Naive thymus-derived CD8-positive, alpha-beta T cell (primary cell): ENCODE measurements at places on chromosomes 5 and 9. TPM values are rescaled to one million over a fixed set of nuclear protein-coding genes. Genes with fewer than 3 reads are reported as not detected.

DNA sequence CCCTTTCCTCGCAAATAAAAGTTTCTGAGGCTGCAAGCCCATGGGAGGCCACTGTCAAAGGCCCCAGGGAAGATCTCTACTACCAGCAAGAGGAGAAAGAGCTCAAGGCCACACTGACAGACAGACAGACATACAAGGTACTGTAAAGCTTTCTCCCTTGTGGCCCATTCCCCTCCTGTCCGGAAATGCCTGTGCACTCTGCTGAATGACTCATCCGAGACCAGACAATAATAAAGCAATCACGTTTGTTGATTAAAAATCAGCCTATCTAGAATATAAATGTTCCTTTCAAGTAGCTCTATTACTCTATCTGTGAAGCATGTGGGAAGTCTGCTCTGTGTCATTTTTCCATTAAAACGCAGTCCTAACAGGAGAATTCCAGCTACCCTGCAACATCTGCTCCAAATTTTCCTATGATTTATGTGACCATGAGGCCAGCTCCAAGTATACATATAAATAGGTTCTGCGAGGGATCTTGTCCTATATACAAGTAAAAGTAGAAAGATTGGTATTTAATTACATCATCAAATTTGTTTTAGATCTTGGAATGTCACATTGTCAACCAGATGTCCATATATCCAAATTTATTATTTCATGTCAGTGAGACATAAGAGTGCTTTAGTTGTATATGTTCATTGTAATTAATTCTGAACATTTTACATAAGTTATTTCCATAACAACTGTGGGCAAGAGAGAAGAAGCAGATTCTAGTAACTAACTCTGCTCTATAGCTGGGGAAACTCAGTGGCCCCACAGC, 34.7 kb upstream of the TGFBI start:
- no peaks in the 10 kb centered on the region for H3K36me3 ChIP-seq
- no peak for DNase-seq
- no peak overlapping the region for H3K4me3 ChIP-seq
- H3K4me1 ChIP-seq = no peaks in the 10 kb centered on the region
- no peak overlapping the region for H3K27ac ChIP-seq

DNA sequence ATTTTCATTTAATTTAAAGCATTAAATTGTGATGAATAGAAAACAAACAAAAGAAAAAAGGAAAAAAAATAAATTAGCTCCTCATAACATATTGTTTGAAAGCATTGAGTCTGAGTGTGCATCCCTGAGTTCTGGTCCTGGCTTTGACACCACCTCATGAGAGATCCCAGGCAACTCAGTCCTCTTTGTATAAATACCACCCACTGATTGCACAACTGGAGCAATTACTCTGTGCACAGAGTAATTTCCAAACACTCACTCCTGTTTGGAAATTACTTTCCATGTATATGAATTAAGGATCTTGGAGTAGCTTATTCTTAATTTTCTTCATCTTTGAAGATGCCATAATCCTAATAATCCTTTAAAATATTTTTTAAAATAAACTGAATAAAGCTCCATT, 59.4 kb upstream of the C5orf46 start:
- H3K36me3 ChIP-seq = no peaks in the 10 kb centered on the region

The NINJ1 gene
- total RNA-seq = 35.6 TPM

The TSLP gene
- 0.41 TPM for total RNA-seq

- no peaks in the 10 kb centered on the region for H3K4me1 ChIP-seq
- DNase-seq = no peak
- H3K27ac ChIP-seq = no peak overlapping the region
- H3K36me3 ChIP-seq = peaks cover 3% of the 10 kb centered on the region
- peaks cover 3% of the 10 kb centered on the region for H3K27me3 ChIP-seq
These were observed 17.6 kb downstream of the DCANP1 start for GRCh38 chr5:135429301-135430134.

- no peak overlapping the region for H3K27ac ChIP-seq
- peaks cover 20% of the 10 kb centered on the region for H3K36me3 ChIP-seq
- peaks cover 7% of the 10 kb centered on the region for H3K4me1 ChIP-seq
- no peak overlapping the region for H3K4me3 ChIP-seq
- no peaks in the 10 kb centered on the region for H3K27me3 ChIP-seq
- DNase-seq = no peak
These were observed 591.7 kb downstream of the ZNF608 start for GRCh38 chr5:124154714-124155113.

The EIF4E1B gene
- total RNA-seq = not detected

DNA sequence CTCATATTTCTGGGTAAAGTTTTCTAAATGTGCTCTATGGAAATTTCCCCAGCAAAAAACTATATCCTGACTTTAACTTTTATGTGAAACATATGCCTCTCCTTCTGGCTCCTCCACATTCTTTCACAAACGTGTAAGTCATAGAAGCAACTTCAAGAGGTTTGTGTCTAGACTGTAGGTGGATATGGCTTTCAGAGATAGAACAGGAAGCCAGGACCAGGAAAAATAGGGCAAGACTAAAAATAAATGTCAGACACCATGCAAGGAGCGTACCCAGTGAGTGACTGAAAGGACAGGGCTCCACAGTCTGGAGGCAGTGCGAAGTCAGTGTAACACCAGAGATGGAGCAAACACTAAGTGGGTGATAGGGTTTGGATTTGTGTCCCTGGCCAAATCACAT, 240.7 kb downstream of the COX7C start:
- H3K4me1 ChIP-seq = no peaks in the 10 kb centered on the region
- no peak overlapping the region for H3K4me3 ChIP-seq
- DNase-seq = no peak
- H3K27me3 ChIP-seq = peaks cover 8% of the 10 kb centered on the region
- H3K36me3 ChIP-seq = no peaks in the 10 kb centered on the region

- peak overlapping the region; percentile 53 for H3K4me3 ChIP-seq
- H3K27me3 ChIP-seq = no peaks in the 10 kb centered on the region
- peaks cover 8% of the 10 kb centered on the region for H3K4me1 ChIP-seq
- DNase-seq = no peak
These were observed 7.1 kb downstream of the UBAP1 start for GRCh38 chr9:34185778-34186551.

GRCh38 chr9:126849591-126850225, 10.7 kb upstream of the ZBTB34 start:
- no peaks in the 10 kb centered on the region for H3K36me3 ChIP-seq
- H3K4me3 ChIP-seq = no peak overlapping the region
- DNase-seq = no peak
- H3K27me3 ChIP-seq = peaks cover 29% of the 10 kb centered on the region

The PRRX2 gene
- total RNA-seq = not detected

The PLAA gene
- total RNA-seq = 25.1 TPM

DNA sequence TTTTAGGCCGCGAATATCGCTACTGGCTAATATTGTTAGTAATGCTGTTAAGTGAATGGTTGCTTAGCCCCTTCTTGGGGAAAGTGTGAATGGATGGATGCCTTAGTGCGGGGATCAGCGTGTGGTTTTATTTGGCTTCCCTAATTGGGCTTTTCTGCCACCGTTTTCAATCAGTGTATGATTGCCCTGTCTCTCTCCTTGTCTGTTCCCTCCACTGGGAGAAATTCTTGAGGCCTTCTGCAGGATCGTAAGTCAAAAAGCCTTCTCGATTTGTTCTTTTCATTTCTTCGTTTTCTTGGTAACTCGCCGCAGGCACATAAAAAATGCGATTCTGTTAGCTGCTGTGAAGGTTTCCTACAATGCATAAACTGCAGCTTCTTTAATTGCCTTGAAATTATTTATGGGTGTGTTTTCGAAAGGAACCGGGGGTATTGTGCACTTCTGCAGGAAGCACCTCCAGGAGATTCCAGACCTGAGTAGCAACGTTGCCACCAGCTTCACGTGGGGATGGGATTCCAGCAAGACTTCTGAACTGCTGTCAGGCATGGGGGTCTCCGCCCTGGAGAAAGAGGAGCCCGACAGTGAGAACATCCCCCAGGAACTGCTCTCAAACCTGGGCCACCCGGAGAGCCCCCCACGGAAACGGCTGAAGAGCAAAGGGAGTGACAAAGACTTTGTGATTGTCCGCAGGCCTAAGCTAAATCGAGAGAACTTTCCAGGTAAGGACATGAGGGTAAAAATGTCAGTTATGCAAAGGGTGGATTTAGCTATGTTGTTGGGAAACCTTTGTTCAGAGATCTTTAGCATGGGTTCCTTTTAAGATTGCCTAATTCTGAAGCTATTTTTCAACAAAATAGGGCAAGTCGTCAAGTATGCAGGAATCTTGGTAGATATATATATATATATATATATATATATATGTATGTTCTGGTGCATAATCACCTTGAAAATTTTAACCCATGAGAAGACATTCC, 700 bp downstream of the SKP2 start:
- peaks cover 22% of the 10 kb centered on the region for H3K4me1 ChIP-seq
- H3K27me3 ChIP-seq = no peaks in the 10 kb centered on the region
- peaks cover 15% of the 10 kb centered on the region for H3K36me3 ChIP-seq
- peak overlapping the region; percentile 98 for H3K4me3 ChIP-seq

- H3K4me1 ChIP-seq = peaks cover 63% of the 10 kb centered on the region
- peak overlapping the region; percentile 99 for H3K4me3 ChIP-seq
- peak; percentile 57 for DNase-seq
- H3K27me3 ChIP-seq = no peaks in the 10 kb centered on the region
- H3K27ac ChIP-seq = peak overlapping the region; percentile 98
- no peaks in the 10 kb centered on the region for H3K36me3 ChIP-seq
These were observed 1.4 kb downstream of the MLLT3 start for GRCh38 chr9:20620650-20621470.

DNA sequence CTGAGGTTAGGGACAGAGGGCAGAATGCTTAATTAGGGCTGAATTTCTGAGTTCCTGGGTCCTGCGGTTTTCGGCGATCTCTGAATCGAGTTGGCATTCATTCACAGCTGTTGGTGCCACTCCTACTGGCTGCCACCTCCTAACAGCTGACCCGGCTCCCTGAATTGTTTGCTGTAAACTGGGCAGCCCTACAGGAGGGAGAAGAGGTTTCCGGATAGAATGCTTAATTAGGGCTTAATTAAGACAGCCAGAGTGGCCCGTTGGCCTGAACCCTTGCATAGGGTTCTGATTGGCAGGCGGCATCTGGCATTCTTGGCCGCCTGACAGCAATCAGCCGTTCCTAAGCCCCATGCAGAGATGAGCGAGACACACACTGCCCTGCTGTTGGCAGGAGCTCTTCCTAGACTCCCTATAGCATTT, 25.7 kb downstream of the FRMPD1 start:
- H3K4me1 ChIP-seq = no peaks in the 10 kb centered on the region
- no peak for DNase-seq
- H3K27me3 ChIP-seq = peaks cover 15% of the 10 kb centered on the region

- no peaks in the 10 kb centered on the region for H3K36me3 ChIP-seq
- DNase-seq = no peak
- no peaks in the 10 kb centered on the region for H3K4me1 ChIP-seq
- H3K27me3 ChIP-seq = peaks cover 17% of the 10 kb centered on the region
- H3K4me3 ChIP-seq = no peak overlapping the region
- no peak overlapping the region for H3K27ac ChIP-seq
These were observed 6.9 kb downstream of the CXCL14 start for GRCh38 chr5:135571902-135572301.

DNA sequence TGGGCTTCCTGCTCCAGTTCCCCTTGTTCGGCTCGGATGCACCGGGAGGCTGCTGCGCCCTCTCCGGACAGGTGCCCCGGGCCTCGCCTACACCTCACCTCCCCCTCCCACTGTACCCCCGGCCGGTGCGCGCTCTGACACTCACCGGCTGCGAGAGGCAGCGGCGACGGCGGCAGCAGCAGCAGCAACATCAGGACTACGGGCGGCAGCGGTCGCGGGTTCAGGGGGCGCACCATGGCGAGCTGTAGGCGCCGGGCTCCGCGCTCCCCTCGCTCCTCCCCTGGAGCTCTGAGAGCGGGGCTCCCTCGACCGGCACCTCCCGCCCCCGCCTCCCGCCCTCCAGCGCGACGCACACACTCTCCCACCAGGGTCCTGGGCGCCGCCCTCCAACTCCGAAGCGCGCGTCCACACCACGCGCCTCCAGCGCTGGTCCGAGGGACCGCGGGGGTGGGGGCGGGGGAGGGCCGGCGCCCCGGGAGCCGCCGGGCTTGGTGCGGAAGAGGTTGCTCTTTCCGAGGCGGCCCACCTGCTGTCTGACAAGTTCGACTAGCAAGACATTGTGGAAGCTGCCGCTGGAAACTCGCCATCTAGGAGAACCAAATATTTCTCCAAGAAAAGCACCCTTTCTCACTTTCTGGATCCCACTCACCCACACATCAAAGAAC, at the start of gene GFRA3:
TSS of gene GFRA3 (minus strand) at position 433 of the 665 bp plus-strand sequence. CDS start at position 236, 197 bp downstream.
- H3K36me3 ChIP-seq = no peaks in the 10 kb centered on the region
- H3K27ac ChIP-seq = no peak within 1 kb of the TSS
- DNase-seq = peak; percentile 9
- H3K4me3 ChIP-seq = peak within 1 kb of the TSS; percentile 56

DNA sequence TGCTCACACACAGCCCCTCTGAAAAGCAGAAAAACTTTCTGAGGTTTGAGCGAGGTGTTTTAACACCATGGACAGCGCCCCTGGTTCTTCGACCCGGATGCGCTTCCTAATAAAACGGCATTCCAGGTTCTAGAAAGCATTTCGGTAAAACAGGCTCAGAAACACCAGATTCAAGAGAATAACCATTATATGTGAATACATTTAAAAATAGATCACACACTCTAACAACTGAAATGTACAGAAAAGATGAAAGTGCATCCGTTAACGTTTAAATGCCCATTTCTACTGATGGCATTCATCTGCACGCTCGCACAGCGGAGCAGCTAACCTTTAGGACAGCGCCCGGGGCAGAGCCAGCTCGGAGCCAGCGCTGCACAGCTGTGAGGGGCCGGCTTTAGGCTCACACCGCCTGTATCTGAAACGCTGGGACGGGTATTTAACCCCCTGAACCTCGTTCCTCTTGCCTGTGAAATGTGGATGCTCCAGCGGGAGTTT, 26.3 kb upstream of the TENT4A start:
- no peak overlapping the region for H3K4me3 ChIP-seq
- peaks cover 2% of the 10 kb centered on the region for H3K36me3 ChIP-seq
- no peak for DNase-seq
- H3K27ac ChIP-seq = no peak overlapping the region

DNA sequence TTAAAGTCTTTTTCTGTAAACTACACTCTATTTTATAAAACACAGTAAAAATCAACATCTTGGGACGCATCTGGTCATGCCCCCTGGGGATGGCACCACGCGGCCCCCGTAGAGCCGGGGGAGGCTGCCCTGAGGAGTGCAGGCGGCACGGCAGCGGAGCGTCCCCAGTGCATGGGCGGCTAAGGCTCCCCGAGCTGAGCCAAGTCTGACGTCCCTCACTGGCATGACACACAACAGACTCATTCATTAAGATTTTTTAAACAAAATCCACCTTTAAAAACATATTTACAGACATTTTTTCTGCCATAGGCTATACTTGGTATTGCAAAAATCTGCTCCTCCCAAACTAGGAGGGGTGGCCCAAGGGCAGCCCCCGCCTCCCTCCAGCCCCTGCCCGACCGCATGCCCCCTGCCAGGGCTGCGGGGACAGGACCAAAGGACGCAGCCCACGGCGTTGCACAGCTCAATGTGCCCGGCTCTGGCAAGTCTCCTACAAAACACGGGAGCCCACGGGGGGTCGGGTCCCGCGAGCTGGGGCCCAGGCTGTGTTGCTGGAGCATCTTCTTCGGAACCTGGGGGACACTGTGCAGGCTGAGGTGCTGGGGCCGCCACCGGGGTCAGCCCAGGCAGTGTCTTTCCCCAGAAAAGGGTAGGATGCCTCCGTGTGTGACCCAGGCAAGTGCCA, 11.8 kb upstream of the SEC16A start:
- H3K27ac ChIP-seq = no peak overlapping the region
- no peaks in the 10 kb centered on the region for H3K4me1 ChIP-seq
- H3K36me3 ChIP-seq = no peaks in the 10 kb centered on the region
